SHP77 treated with DMSO at 0.1 percent for 48 hours (cell line): ENCODE measurements at places on chromosomes 12 and 14.

DNA sequence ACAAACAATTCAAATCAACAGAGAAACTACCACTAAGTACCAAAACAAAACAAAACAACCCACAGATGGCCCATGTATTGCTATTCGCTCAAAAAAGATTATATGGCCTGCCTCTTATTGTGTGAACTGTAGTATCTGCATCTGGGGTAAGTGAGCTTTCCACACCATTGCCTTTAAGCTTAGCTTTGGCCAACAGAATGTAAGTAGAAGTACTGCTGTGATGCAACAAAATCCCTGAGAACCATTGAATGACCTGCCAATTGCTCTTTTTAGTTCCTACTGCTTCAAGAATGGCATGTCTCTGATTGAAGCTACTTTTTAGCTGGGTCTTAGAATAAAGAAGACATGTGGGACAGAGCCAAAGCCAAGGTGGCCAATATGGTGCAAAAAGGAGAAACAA is 32.5 kb downstream of the PPFIA2 start:
- DNase-seq: no peak

- DNase-seq: no peak
Measured at GRCh38 chr12:14443531-14443930, 78.0 kb downstream of the ATF7IP start.

DNA sequence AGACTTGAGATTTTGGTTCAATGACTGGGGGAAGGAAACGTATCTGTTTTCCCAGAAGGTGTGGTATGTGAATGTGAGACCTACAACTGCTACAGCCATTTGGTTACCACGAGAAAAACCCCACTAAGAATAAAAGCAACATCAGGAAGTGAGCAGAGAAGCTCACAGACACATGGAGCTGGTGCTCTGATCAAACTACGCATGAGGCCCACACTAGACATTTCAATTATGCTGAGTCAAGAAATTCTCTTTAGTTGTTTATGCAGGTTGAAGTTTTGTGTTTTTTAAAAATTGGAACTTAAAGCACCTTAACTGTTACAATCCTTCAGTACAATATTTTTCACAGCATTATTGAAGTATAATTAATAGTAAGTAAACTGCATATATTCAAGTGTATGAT is 8.9 kb upstream of the SPTLC2 start:
- no peak for DNase-seq

DNA sequence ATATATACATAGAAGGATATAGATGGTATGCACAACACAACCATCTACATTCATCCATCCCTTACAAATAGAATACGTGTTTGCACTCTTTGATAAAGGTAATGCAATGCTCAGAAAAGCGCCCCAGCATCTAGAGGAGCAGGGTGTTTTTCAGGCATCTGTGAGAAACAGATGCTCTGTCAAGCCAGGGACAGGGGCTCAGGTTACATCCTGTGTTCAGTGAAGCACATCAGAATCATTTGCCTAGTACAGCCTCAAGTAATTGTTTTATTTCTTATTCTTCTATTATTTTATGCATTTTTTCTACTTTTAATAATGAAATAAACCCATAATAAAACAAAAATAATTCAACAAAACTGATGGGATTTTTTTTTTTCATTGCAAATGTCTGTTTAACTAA is 50.5 kb upstream of the HIF1A start:
- DNase-seq: peak; percentile 36

DNA sequence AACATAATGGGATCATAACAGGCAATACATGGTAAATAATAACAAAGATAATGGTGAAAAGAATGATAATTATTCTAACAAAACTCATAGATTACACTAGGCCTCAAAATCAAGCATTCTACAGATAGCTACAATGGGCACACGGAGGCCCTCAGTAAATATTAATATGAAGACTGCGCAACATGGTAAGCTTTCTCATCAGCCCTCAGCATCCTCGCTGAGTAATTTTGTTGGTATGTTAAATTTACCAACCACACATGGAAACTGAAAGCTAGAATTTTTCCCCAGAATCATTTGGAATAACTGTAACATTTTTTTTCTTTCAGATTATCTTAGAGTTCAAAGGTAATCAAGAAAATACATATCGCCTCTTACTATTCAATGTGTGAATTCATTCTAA is 74.2 kb upstream of the PYGL start:
- DNase-seq: no peak

DNA sequence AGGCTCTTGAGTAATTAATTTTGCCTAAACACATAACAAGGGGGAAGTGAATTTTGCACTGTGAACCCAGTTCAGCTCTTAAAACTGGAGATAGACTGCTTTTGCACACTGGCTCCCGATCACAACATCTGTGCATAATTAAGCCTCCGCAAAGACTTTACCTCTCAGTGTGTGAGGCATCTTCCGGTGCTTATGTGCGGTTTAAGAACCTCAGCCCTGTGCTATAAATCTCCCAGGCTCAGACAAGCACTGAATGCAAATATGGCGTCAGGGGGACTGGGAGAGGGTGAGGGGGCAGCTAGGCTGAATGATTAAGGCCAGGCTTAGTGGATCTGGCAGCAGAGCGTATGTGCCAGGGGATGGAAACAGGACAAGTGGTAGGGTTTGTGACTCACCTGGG is 103.3 kb downstream of the ADCK1 start:
- DNase-seq: no peak

- no peak for DNase-seq
Measured at GRCh38 chr14:20416223-20416622, 2.9 kb upstream of the TEP1 start.

DNA sequence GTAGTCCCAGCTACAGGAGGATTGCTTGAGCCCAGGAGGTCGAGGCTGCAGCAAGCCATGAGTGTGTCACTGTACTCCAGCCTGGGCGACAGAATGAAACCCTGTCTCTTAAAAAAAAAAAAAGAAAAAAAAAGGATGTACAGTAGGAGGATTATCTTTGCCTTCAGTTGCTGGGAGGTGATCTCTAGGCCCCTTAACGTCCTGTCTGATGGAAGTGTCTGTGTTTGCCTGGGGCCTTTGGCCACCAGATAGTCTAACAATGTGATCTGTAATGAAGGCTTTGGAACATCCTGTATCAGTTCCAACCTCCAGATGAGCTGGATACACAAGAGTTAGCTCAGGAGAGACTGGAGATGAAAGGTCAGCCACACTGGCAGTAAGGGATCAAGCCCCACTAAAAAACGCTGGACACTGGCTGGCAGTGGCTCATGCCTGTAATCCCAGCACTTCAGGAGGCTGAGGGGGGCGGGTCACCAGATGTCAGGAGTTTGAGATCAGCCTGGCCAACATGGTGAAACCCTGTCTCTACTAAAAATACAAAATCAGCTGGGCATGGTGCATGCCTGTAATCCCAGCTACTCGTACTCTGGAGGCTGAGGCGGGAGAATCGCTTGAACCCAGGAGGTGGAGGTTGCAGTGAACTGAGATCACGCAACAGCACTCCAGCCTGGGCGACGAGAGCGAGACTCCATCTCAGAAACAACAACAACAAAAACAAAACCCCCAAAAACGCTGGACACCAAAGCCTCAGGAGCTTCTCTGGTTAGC is 19.0 kb upstream of the HNF1A start:
- no peak for DNase-seq

DNA sequence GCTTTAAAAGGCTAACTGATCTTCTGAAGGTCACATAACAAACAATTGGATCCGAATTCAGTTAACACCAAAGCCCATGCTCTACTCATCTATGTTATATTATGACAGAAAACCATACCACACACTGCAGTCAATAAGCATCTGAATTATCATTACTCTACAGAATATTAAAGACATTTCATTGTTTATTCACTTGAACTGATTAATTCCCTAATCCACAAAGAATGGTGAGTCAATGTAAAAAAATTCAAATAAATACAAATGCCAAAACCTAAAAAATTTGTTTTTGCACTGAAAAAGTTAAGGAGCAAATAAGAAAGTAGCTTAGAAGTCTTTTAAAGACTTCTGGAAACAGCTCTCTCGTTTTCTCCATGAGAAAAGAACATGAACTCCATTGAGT is 13.7 kb downstream of the NID2 start:
- DNase-seq: no peak

DNA sequence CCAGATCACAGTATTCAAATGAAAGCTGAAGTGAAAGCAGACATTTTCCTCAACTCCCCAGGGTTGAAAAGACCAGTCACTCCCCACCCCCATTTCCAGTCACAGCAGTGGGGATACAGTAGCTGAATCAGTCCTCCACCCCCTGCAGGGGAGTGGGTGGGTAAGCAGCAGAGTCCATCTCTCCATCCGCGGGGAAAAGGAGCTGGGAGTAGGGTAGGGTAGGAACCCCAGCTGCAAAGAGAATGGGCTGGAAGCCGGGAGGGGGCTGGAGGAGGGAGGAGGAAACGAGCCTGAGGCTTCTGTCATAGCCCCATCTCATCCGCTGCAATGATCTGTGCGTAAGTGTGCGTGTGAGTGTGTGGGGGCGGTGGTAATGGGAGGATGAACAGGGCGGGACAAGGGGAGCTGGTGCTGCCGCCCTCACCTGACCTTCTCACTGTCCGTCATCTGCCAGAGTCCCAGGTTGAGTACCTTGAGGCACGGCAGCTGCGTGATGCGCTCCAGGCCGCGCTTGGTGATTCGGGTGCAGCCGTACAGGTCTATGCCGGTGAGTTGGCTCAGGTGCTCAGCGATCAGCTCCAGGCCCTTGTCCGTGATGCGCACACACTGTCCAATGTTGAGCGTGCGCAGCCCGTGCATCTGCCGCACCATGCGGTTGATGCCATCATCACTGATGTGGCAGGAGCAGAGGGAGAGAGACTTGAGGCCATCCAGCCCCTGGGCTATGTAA is 1.8 kb downstream of the FBXL14 start:
- no peak for DNase-seq

GRCh38 chr12:32124637-32125036 is 18.0 kb downstream of the BICD1 start:
- no peak for DNase-seq

DNA sequence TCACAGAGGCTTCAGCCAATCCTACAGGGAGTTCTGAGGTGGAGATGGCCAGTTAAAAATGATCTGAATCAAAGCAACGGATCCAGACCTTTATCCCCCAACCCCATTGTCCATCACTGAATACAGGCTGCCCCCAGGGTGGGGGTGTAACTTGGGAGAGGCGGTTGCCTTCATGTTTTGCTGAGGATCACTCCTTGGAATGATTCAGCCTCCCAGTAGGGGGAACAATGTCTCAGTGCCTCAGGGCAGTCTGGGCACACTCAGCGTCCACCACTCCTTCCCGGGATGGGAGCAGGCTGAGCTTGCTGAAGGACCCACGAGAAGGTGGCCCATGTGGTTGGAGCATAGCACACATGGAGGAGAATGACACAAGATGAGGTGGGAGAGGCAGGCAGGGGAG is 60.2 kb downstream of the RFX4 start:
- DNase-seq: no peak

GRCh38 chr12:63897931-63898330 is 53.4 kb downstream of the SRGAP1 start:
- DNase-seq: no peak

GRCh38 chr12:14188744-14189143 is 176.7 kb upstream of the ATF7IP start:
- DNase-seq: no peak

DNA sequence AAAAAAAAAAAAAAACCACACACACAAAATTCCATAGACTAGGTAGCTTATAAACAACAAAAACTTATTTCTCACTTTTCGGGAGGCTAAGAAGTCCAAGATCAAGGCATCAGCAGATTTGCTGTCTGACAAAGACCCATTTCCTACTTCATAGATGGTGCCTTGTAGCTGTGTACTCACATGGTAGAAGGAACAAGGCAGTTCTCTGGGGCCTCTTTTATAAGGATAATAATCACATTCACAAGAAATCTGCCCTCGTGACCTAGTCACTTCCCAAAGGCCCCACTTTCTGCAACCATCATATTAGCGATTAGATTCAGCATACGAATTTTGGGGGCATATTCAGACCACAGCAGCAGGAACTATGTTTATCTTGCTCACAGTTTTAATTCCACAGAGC is 54.9 kb downstream of the STXBP6 start:
- DNase-seq: no peak

DNA sequence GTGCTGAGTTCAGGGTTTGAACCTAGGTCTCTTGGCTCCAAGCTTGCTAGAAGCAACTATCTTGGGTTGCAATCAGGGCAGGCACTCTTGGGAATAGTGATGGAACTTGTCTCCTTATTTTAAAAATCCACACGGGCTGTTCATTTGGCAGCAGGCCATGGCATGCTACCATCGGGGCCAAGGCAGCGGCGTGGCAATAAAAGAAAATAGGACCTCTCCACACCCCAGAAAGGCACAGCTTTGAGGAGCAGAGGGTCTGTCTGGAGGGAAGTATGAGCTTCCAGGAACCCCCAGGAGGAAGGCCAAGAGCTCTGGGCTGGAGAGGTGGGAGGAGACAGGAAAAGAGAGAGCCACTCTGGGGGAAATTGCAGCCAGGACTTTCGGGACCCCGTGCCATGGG is 15.3 kb downstream of the RPS6KL1 start:
- no peak for DNase-seq

DNA sequence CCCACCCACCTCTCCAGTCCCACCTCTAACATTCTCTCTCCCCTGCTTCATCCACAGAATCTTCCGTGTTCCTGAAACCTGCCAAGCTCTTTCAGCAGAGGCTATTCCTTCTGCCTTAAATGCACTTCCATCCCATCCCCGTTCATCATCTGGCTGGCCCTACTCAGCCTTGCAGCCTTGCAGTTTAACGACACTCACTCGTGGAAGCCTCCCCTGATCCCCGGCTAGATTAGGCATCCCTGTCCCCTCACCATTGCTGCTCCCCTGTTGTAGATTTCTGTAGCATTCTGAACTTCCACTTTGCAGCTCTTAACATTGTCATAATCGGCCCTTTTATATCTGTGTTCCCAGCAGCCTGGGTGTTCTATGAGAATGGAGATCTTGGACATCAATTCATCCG is 280.5 kb upstream of the NOS1 start:
- DNase-seq: no peak

DNA sequence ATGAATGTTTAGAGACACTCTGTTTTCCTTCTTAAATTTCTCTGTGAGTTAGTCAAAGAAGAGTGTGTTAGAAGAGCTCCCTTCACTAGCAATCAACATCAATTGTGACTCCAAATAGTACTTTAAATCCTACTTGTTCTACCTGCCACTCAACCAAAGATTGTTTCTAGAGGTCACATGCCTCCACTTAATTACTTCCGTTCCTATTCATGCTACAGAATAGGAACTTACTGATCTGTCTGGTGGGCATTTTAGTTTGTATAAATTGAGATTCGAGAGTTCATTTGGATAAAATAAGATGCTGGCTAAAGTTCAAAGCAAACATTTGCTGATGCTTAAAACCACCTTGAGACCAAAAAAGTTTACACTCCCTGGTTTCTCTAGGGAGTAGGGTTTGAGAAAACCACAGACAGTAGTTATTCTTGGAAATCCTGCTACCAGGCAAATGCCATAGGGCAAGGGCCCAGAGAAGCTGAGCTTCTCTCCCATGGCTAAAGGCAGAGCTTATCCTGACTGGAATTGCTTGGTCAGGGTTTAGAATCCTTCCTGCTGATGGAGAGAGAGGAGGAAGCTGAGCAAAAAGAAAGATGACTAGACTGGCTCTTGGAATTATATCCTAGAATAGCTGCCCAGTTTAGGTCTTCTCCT is 389.6 kb upstream of the ATP2B1 start:
- DNase-seq: no peak

GRCh38 chr12:94184995-94185719 is 36.8 kb downstream of the PLXNC1 start:
- DNase-seq: no peak
